ENCODE measurements at places on chromosomes 3 and 15. TPM values are rescaled to one million over a fixed set of nuclear protein-coding genes. Genes with fewer than 3 reads are reported as not detected.

The FBXL2 gene
- total RNA-seq, result 18.3 TPM

The OR5K2 gene
- total RNA-seq, result not detected

The IMPG2 gene
- total RNA-seq, result 0.85 TPM

The CFAP91 gene
- total RNA-seq, result 14.1 TPM

The CKMT1A gene
- total RNA-seq, result 15.1 TPM

The TLR9 gene
- total RNA-seq, result 0.94 TPM

The TUBGCP4 gene
- 12.9 TPM for total RNA-seq

The TEX55 gene
- not detected for total RNA-seq

The GOLGA8G gene
- not detected for total RNA-seq

All from kidney (tissue), 22 donors.